Forelimb muscle (tissue), 1 donor: ENCODE measurements at places on chromosomes 13 and 19.

GRCh38 chr19:29576761-29577648 lies 29.1 kb upstream of the POP4 start:
- DNase-seq, result no peak

- no peak for DNase-seq
Observed at GRCh38 chr13:51589793-51590192, 5.5 kb downstream of the WDFY2 start.

DNA sequence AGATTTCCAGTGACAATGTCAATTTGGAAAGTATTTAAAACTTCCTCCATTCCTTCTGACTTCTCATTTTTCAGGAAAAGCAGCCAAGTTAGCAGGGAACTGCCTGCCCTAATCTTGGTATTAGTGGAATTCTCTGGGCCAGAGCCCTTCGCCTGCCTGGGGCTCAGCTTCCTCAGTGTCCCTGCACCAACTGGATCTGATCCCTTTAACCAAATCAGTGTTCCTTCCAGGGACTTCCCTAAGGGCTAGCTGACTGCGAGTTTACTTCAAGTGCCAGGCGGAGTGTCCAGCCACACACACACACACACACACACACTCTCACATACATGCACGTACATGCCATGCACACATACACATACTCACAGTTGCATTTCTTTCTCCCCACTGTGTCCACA lies 20.0 kb downstream of the RAB20 start:
- no peak for DNase-seq

DNA sequence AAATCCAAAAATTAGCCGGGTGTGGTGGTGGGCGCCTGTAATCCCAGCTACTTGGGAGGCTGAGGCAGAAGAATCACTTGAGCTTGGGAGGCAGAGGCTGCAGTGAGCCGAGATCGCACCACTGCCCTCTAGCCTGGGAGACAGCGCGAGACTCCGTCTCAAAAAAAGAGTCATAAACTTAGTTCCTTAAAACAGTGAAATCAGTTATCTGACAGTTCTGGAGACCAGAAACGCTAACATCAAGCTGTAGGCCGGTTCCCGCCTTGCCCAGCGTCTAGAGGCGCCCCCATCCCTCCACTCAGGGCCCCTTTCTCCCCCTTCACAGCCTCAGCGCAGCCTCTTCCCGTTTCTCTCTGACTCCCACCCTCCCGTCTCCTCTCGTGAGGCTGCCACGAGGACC lies 11.9 kb downstream of the ADAT3 start:
- no peak for DNase-seq

GRCh38 chr19:13110099-13110610 lies 6.4 kb downstream of the TRMT1 start:
- DNase-seq, result no peak

DNA sequence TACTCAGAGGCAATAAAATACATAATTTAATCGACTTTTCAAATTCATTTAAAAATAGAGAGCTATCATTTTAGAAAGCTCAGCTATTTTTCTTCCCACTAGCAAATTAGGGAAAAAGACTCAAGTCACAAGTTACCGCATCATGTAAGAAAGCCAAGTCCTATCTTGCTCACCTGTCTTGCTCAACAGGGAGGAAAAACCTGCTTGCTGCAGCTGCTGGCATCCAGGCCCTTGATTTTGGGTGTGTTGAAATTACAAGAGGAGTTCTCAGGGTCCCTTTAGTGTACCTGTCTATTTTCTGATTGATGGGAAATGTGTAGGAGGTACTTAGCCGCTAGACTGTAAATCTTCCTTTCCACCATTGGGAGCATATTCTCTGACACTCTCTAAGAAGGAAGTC lies 22.2 kb downstream of the SLC10A2 start:
- DNase-seq, result no peak

- no peak for DNase-seq
Observed at GRCh38 chr19:44822177-44822576, 13.3 kb downstream of the BCAM start.
